Suppressor macrophage treated with lipopolysaccharide for 1 hour (primary cell): ENCODE measurements at places on chromosomes 16 and 17.

DNA sequence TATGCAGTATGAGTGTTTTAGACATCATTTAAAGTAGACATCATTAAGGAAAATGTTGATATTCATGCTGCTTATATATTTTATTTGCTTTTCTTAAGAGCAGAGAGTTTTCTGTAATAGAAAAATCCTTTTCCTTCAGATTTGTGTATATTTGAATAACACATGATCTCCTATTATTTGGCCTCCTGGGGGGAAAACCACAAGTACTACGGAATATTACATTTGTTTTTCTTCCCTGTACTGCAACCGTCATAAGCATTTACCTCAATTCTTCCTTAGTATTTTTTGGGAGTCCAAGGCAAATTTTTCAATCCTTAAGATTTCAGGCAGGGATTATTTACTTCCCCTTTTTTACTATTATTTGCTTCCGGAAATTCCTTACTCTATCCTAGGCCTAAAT lies 6.0 kb downstream of the RSPRY1 start:
- DNase-seq, result no peak

DNA sequence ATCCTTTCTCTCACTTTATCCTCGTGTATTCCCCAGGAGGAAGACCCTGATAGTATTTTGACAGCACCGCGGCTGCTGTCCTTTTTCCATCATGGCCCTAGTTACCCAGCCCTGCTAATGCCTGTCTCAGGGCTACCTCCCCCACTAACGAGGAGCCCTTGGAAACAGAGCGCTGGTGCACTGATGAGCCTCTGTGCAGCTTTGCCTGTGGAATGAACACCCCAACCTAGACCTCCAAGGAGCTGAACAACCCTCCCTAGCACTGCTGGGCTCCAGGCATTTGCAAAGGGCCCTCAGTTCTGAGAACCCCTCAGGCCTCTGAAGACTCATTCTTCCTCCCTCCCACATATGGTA lies 23.3 kb upstream of the CCL1 start:
- DNase-seq, result no peak

- no peak for DNase-seq
Measured at GRCh38 chr17:54455251-54455868, 445.3 kb upstream of the TOM1L1 start.

DNA sequence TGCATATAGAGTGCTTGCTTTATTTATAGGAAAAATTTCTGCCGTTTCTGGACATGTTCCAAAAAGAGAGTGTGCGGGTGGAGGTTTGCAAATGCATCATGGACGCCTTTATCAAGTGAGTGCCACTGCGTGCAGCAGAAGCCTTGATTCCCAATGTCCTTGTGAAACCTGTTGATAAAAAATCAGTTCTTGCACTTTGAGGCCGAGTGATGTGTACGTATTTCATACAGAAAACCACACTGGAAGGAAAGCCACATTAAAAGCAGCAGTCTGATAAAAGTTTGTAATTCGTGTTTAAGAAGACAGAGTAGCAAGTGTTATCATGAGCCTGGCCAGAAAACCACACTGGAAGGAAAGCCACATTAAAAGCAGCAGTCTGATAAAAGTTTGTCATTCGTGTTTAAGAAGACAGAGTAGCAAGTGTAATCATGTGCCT lies 78.0 kb downstream of the KNOP1 start:
- DNase-seq, result no peak

DNA sequence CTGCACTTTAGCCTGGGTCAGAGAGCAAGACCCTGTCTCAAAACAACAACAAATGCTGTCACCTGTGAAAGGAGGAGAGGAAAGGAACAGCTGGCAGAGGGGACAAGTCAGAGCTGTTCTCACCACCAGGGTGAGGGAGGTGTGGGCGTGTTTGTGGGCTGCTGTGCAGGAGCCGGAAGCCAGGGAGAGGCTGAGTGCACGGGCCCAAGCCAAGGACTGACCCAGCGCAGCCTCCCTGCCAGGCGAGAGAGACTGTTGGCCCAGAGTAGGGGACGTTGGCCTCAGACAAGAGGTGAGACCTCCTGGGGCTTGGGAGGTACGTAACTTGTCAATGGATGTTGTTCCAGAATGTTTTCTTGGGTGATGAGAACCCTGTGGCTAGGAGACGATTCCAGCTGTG lies 10.7 kb downstream of the SPNS2 start:
- DNase-seq, result peak; percentile 32
